ENCODE measurements at places on chromosomes 16 and 17.
A peak's percentile ranks its signal among the peaks of the same experiment; 100 is the strongest.

- DNase-seq = no peak
Observed at GRCh38 chr16:59042301-59042700, 308.2 kb upstream of the GOT2 start.

GRCh38 chr17:55161935-55162555, 102.7 kb upstream of the HLF start:
- DNase-seq = no peak

DNA sequence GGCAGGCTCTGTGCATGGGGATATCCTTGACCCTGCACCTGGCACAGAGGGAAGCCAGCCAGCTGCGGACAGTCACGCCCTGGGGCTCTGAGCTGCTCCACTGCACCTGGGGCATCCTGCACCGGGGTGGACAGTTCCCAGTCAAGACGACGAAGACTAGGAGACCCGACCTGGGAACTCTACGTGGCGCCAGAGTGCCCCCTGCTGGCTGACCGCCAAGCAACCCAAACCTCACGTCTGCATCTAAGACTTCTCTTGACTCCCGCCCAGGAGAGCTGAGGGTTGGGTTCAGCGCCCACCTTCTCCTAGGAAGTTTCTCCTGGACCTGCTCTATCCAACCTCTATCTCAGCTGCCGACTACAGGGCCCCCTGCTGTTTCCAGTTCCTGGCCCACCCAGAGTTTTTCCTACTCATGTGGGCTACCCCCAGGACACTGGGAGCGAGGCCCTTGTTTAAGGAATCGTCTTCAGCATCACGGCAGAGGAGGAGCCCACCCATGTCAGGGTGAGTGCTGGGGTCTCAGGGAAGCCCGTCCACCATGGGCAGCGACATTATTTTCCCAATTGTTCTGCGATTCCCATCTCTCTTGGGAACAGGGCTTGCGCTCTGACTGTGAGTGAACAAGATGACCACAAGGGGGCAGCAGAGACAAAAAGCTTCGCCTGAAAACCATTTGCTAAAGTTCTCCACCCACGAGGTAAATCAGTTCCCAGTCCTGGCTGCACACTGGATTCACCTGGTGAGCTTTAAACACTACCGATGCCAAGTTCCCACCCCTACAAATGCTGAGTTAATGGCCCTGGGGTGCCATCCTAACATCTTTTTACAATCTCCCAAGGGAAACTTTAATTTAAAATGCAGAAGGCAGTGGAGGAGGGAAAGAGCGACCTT, 29.3 kb downstream of the TLE7 start:
- DNase-seq = no peak

DNA sequence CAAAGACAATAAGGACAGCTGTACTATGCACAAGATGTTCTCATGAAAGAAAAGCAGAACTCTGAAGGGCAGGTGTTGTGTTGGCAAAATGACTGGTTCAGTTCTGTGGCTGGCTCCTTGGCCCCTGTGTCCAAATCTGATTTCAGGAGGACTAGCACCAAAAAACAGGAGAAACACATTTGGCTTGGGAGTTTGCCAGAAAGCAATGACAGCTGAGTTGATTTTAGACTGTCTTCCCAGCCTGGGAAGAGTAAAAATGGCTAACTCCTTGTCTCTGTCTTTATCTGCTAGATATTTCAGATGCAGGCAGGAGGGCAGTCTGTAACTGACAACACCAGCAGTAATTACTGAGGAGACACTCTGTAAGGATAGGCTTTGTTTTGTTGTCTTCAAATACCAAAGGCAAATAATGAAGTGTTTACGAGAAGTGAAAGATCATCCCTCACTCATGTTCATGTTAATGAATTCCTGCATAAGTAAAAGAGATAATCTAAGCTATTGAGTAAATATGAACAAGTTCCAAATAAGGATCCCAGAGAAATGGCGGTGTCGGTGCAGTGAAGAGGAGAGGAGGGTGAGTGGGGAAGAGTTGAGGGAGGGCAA, 989.0 kb downstream of the CDH11 start:
- no peak for DNase-seq

DNA sequence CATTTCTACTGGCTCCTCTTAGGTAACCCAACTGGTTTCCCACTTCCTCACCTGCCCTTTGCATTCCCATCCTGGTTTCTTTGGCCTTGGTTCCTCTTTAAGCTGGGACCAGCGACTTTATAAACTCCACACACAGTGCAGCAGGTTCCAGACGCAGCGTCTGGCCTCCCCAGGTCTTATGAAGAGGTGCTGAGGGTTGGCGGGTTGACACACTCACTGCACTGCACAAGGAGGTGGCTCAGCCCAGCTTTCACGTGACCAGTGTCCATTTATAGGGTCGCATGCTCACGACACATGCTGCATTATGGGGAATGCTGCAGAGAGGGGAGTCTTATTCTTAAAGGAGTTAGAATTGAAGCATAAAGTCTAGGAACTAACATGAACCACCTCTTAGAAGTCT, 70.8 kb downstream of the ZFHX3 start:
- DNase-seq = no peak

GRCh38 chr16:85935974-85936760, 37.2 kb downstream of the IRF8 start:
- DNase-seq = no peak

GRCh38 chr17:73391331-73392265, 79.8 kb upstream of the CDC42EP4 start:
- peak; percentile 35 for DNase-seq

DNA sequence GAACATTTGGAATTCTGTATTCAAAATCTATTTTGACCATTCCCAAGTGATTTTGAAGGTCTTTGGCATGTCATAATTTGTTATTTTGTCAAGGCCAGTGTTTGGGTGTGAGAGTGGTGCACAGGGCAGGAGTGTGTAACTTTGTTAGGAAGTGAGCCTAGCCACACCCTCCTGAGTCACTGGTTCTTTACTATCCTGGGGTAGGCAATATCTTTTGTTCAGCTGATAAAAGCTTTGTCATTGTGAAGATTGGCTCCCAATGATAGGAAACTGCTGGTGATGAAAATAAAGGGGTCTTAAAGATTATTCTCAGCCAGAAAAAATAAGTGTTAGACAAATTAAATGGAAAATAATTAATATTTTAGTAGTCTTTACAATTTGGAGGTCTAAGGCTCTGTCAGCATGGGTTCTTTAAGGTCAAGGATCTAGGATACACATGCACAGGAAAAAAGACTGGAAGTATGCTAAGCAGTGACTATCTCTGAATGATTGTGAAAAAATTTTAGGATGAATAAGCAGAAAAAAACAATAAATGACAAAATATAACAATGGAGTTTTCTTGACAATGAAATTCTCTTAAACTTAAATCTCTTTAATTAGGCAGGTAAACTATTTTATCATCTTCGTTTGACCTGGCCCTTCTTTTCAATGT, 5.1 kb downstream of the UBN1 start:
- no peak for DNase-seq

GRCh38 chr17:237406-237955, 56.0 kb upstream of the DOC2B start:
- peak; percentile 11 for DNase-seq

- DNase-seq = no peak
Observed at GRCh38 chr17:9451934-9452333, 123.7 kb downstream of the STX8 start.

- DNase-seq = no peak
Observed at GRCh38 chr16:79112462-79112861, 488.1 kb downstream of the MAF start.

- DNase-seq = no peak
Observed at GRCh38 chr17:57158795-57159194, 73.7 kb downstream of the AKAP1 start.

DNA sequence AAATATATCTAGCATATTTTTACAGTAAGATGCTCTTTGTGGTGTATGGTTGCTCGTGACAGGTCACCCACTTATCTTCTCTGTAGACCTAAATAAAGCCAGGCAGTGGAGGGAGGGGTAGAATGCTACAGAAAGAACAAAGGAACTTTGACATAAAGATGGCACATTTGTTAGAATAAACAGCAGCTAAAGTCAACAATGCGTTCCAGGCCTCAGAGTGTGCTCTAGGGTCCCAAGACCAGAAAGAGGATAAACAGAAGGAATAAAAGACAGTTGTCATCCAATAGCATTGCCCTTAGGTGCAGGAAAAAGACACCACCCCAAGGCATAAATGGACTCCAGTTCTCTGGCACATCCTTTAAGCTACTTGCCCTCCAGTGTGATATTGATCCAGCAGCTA, 523.0 kb upstream of the CDH11 start:
- DNase-seq = no peak

DNA sequence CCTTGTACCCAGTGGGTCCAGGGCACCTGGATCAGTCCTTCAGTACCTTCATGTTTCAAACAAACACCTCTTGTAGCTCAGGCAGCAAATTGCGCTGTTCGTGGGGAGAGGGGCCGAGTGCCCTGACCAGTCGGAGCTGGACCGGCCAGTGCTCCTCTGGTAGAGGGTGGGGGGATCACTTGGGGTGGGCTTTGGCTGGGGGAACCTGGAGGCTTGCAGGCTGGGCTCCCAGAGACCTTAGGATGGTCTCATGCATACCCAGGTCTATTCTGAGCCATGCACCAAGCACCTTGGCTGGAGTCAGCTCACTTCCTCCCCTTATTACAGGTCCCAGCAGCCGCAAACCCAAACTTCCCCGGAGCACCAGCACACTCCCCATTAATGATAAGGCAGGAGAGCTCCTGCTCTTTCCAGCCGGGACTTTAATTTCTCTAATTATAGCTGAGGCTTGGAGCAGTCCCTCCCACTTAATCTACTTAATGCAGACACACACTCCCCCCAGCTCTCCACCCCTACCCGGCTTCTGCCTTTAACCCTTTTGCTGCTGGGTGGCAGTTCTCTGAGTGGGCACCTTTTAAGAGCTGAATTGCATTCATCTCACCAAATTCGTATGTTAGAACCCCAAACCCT, 26.3 kb upstream of the MGAT5B start:
- DNase-seq = no peak

GRCh38 chr16:85029408-85029784, 1.8 kb downstream of the KIAA0513 start:
- DNase-seq = no peak

- peak; percentile 87 for DNase-seq
Observed at GRCh38 chr16:8887952-8888560, 5.9 kb downstream of the LITAFD start.

GRCh38 chr17:48554412-48555257, 9.7 kb upstream of the HOXB2 start:
- DNase-seq = no peak

GRCh38 chr17:29342158-29342765, 47.9 kb upstream of the TAOK1 start:
- DNase-seq = no peak

GRCh38 chr17:31926100-31926729, 10.6 kb upstream of the SUZ12 start:
- DNase-seq = no peak

DNA sequence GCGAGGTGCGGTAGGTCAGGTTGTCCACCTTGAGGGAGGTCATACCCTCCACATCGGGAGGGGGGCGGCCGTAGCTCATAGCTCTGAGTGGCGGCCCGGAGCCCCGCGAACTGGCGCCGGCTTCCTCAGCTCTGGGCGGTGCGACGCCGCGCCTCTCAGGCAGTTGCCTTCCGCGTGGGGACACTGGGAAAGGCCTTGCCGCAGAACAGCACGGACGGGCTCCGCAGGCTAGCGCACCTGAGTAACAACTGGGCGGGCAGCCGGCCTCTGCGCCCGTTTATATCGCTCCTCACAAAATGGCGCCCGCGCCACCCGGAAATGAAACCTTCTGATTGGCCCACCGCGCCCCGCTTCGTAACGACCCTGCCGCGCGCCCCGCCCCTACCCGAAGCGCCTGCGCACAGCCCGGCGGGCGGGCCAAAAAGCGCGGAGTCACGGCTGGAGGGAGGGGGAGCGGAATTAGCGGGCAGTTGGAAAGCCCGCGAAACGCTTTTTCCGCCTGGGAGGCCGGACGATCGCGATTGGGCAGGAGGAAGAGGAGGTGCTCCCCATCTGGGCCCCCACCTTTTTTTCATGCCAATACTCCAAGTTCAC, at the start of gene SRSF2:
Gene SRSF2, minus strand, starts transcription at position 250 of the 594 bp plus-strand sequence. Its CDS starts 171 bp downstream, at position 79.
- peak; percentile 99 for DNase-seq

GRCh38 chr16:27287887-27288286, 19.3 kb upstream of the NSMCE1 start:
- DNase-seq = no peak
